BJ (cell line): ENCODE measurements at places on chromosomes 12 and 14.

- DNase-seq: no peak
Observed at GRCh38 chr12:90829044-90829443, 125.9 kb downstream of the CCER1 start.

GRCh38 chr14:84209031-84209430, 1320.9 kb upstream of the FLRT2 start:
- DNase-seq: no peak

DNA sequence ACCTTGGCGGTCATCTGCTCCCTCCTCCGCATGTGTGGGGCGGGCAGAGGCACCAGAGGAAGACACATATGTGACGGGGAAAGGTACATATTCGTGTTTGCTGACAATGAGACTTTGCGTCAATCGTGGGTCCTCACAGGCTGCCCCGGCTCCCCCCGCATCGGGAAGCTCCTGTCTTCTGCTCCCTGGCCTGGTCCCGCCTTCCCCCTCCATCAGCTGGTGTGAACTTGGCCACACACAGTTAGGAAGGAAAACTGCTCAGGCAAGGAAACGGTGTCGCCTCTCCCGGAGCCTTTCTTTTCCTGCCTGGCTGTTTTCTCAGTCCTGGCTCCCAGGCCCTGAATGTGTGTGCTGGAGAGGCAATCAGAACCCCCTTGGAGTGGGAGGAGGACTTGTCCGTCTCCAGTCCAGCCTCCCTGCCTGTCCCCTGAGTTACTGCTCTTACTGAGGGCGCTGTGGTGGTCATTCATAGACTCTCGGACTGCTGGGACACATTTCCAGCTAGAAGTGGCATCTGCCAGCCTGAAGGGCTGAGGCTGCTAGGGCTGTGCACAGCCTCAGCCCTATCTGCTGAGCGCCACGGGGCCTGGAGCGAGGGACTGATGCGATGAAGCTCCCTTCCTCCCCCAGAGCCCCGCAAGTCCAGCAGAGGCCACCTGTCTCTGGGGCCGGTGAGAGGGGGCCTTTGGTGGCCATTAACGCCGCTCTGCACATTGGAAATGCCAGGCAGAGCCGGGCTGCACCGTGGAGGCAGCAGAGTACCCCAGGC, 44.2 kb upstream of the TSPAN9 start:
- DNase-seq: no peak

DNA sequence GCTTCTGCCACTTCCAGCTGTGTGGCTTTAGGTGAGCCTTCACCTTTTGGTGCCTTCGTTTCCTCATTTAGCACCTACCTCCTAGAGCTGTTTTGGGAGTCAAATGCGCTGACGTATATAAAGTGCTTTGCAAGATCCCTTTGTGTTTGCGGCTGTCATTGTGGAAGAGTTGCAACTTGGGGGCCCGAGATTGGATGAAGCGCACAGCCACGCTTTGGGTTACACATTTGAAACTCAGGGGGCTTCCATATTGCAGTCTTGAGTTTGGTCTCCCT, 636 bp upstream of the ARL6IP4 start:
- no peak for DNase-seq

DNA sequence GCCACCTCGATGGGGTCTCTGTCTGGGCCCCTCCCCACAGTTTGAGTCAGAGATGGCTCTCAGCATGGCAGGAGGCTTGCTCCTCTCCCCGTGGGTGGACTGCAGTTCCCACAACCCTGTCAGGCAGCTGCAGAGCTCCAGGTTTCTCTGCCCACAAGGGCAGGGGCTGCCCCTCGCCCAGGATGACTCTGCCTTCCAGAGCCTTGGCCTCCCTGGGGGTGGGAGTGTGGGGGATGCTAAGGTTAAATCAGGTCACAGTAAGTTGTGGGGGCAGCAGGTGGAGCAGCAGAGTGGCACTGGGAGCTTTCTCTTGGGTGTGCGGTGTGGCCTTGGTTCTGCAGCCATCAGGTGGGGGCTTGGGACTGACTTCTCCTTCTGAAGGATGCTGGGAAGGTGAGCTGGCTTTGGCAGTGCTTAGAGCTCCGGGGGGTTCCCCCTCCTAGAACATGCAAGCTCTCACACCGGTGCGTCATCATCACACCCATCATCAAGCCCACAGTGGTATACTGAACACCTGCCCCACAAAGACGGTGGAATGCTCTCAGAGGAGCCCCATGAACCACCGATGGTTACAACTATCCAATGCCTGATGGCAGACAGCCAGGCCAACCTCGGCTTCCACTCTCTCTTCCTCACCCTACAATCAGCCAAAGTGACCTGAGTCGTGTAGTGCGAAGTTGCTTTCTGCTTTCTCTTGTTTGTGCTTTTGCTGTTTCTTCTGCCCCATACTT, 39.7 kb downstream of the ERH start:
- no peak for DNase-seq

DNA sequence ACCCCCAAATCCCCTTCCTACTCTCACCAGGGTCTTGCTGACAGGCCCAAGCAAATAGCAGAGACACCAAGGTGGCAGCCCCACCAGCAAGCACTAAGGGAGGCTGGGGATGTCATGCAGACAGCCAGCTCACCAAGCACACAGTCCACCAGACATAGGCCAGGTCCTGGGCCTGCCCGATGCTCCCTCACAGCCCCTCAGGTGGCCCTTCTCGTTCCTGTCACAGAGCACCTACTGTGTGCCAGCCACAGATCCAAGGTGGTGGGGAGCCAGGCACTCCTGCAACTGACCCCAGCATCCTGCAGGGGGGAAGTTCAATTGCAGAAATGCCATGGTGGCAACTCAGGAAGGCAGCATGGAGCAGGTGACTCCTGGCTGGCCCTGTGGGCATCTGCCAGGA, 60.5 kb upstream of the PNMA1 start:
- no peak for DNase-seq

DNA sequence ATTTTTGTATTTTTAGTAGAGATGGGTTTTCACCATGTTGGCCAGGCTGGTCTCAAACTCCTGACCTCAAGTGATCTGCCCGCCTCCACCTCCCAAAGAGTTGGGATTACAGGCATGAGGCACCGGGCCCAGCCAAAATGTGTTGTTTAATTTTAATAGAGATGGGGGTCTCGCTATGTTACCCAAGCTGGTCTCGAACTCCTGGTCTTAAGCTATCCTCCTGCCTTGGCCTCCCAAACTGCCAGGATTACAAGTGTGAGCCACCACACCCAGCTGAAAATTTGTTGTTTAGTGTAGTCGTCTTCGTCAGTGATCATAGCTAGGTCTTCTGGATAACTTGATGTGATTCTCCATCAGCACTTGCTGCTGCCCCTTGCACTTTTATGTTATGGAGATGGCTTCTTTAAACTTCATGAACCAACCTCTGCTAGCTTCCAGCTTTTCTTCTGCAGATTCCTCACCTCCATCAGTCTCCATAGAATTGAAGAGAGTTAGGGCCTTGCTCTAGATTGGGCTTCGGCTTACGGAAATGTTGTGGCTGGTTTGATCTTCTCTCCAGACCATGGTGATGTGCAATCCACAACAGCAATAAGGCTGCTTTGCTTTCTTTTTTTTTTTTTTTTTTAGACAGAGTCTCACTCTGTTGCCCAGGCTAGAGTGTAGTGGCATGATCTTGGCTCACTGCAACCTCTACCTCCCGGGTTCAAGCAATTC, 13.0 kb downstream of the ISCU start:
- DNase-seq: no peak

DNA sequence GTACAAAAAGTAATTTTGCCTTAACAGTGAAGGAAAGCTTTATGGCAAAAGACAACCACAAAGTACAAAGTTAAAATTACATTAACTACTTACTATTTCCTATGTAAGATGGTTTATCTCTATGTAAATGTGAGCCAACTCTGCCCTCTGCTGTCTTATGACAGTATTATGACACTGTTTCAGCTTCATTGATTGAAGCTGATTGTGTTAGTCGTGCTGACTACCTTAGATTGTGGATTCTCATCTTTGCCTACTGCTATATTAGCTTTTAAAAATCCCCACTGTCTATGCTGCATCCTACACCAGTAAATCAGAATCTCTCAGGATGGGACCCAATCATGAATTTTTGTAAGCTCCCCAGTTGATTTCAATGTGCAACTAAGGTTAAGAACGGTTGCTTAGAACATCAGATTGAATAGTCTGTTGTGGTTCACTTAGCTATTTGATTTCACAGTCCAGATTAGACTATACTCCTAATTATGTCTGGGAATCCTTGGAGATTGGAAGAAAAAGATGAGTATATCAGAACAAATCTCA, 12.2 kb upstream of the SPTB start:
- no peak for DNase-seq

DNA sequence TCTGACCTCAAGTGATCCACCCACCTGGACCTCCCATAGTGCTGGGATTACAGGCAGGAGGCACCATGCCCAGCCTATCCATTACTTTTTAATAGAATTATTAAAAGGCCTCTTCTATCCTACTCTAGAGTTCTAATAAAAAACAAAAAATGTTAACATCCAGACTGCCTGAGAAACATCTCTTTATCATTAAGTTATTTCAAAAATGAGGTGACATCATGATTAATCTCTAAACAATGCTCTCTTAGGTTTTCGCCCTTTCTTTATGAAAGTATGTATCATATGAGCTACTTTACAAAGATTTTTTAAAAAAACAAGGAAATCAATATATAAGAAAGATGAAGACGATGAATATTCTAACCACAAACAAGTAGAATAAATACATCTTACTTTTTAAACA, 52.6 kb downstream of the FGD6 start:
- no peak for DNase-seq

GRCh38 chr12:69435644-69436043, 34.5 kb upstream of the FRS2 start:
- DNase-seq: peak; percentile 1

GRCh38 chr12:55847603-55848291, 5.0 kb upstream of the MMP19 start:
- peak; percentile 99 for DNase-seq

DNA sequence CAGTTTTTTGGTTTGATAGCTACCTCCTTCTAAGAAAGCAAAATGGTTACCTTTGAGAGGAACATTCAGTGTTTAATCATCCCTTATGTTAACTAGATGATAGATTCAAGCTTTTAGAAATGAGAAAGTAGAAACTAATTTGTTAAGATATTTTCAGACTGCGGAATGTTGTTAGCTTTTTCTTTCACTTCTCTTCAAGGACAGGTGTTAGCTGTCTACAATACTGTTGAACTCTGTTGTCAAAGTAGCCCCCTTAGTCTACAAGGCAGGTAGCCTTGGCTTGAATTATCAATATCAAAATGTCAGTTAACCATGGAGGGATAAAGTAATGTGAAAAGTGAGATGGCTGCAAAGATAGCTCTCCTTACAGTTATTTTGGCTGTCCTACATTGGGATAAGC, 14.8 kb downstream of the MAPK1IP1L start:
- no peak for DNase-seq

GRCh38 chr14:89750281-89750755, 204.2 kb downstream of the EFCAB11 start:
- no peak for DNase-seq

- DNase-seq: no peak
Observed at GRCh38 chr12:52319097-52319496, 2.1 kb downstream of the KRT83 start.

- DNase-seq: peak; percentile 1
Observed at GRCh38 chr14:83379436-83379835, 1845.8 kb upstream of the SEL1L start.

- no peak for DNase-seq
Observed at GRCh38 chr12:92439420-92439805, 263.4 kb upstream of the PLEKHG7 start.

- no peak for DNase-seq
Observed at GRCh38 chr12:118472940-118473339, 96.6 kb downstream of the SUDS3 start.

GRCh38 chr14:61076556-61076955, 95.5 kb downstream of the SLC38A6 start:
- no peak for DNase-seq

DNA sequence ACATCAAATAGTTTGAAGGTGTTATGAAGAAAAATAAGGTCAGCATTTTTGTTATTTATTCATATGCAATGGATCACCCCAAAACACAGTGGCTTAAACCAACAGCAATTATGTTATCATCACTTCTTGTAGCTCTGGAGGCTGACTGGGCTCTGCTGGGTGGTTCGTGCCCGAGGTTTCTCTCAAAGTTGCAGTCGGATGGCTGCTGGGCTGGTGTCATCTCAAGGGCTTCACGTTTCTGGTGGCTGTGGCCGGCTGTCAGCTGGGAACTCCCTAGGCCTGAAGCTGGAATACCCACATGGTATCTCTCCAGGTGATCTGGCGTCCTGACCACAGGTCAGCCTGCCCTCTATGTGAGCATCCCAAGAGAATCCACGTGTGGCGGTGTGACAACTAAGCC, 12.0 kb downstream of the DIO3 start:
- DNase-seq: no peak

DNA sequence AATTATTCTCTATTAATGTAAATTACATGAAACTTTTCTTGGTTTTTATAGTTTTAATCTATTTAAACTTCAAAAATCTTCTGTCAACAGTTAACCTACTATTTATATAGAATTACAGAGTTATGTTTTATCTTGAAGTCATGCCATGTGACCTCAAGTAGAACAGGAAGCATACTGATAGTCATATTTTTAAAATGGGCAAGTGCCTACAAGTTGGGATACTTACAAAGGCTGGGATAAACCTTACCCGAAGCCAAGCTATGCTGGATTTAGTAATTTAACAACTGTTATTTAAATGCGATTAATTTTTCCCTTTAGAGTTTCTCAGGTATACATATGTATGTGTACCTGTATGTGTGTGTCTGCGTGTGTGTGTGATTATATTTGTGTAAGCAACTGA, 266.9 kb downstream of the RASSF9 start:
- no peak for DNase-seq
